ENCODE measurements at places on chromosomes 6 and 20.

DNA sequence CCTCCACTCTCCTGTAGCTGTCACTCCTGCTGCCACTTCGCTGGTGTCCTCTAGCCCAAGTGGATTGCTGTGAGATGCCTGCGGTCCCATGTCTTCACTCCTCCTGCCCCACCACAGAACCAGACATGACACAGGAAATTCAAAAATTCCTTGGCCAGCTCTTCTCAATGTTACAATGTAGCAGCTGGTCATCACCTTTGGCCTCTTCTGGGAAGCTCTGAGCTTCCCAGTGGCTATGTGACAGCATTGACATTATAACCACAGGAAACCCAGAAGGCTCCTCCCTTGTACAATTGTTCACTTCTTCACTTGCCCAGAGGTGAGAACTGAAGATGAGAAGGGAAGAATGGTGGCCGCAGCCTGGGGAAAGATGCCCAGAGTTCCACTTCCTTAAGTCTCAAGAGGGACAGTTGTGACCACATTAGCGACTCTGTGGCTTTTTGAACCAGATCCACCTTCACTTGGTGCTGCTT, 76.1 kb upstream of the NAA20 start:
- no peak for DNase-seq

GRCh38 chr6:33205191-33206026, 954 bp downstream of the HSD17B8 start:
- no peak for DNase-seq

DNA sequence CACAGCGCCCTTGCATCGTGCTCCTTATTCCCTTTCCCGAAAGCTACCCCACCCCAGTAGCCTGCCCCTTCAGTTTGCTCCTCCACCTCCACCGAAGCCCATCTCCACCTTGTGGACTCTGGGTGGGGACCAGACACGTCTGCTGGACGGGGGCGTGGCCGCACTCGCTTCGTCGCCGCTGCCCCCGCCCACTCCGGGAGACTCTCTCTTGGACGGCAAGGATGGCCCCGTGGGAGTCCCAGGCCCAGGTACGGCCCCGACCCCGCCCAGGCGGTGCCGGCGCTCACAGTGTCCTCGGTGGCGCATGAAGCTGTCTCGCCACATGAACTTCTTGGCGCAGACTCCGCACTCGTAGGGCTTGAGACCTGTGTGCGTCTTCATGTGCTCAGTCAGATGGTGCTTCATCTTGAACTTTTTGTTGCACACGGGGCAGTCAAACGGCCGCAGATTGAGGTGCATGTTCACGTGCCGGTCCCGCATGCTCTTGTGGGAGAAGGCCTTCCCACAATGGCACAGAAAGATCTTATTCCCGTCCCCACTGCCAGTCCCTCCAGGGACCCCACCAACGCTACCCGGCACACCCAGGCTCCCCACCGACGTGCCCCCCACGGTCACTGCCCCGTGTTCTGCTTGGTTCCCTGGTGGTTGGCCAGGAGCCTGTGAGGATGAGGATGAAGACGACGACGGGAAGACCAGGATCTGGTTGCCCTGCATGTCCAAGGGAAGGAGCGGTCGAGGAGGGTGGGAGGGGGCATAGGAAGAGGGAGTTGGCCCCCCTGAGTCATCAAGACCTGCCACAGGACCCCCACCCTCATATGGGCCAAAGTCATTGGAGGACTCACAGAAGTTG, 1.3 kb upstream of the TAPBP start:
- DNase-seq = no peak

DNA sequence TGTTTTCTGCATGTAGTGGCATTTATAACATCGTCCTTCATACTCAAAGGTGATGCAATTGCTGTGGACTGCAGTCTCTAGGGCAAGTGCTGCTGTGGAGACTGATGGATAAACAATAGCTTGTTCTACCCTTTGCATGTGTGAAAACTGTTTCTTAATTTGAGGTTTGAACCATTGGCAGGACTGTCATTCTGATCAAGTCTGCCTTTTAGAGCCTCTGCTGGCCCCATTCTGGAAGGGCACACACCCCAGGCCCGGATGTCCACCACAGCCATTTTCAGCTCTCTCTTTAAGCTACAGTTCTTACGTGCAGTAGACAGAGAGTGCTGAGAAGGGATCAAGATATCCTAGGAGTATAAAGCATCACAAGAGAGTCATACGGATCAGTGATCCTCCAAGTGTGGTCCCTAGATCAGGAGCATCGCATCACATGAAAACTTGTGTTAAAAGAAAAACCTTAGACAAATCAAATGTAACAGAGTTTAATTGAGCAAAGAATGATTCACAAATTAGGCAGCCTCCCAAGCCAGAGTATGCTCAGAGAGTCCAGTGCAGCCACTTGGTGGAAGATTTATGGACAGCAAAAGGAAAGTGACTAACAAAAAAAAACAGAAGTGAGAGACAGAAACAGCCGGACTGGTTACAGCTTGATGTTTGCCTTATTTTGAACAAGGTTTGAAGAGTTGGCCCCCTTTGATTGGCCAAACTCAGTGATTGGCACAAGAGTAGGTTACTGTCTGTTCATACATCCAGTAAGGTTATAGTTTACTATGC, 52.0 kb downstream of the FRK start:
- no peak for DNase-seq

DNA sequence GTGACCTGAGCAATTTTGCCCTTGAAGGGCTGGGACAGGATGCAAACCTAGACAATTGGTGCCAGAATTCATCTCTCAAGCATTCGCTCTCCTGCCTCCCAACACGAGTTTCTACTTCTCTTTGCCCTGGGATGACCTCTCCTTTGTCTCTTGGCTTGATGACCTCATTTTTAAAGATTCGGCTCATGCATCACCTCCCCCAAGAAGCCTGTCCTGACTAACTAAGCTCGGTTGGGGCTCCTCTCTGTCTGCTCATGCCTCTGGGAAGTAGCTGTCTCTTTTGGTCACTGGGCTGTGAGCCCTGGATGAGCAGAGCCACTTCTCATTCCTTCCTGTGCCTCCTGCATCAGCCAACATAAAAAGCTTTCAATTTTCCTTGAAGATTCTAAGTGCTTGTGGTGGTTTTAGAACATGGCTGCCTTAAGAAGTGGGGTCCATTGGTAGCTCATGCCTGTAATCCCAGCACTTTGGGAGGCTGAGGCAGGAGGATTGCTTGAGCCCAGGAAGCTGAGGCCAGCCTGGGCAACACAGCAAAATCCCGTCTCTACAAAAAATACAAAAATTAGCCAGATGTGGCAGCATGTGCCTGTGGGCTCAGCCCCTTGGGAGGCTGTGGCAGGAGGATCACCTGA, 11.1 kb upstream of the TCF15 start:
- DNase-seq = no peak

DNA sequence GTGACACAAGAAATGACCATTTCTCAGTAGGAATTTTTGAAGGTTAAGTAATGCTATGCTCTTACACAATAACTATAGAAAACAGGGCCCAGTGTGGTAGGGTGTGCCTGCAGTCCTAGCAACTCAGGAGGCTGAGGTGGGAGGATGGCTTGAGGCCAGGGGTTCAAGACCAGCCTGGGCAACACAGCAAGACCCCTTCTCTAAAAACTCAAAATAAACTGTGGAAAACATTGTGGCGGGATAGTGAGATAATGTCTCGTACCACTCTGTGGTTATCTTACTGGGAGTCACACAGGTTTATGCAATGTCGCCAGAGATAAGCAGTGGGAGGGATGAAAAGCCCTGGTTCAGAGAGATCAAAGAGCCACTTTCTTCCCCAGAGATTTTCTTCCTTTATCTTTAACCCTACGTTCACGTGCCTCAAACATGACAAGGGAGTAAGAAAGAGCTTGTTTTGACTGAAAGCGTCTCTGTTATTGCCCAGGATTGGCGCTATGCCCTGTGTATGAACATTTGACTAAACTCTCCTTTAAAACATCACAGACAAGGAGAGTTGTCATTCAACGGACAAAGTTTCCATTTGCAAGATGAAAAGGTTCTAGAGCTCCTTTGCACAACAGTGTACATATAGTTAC, 13.9 kb downstream of the GCM1 start:
- DNase-seq = no peak

DNA sequence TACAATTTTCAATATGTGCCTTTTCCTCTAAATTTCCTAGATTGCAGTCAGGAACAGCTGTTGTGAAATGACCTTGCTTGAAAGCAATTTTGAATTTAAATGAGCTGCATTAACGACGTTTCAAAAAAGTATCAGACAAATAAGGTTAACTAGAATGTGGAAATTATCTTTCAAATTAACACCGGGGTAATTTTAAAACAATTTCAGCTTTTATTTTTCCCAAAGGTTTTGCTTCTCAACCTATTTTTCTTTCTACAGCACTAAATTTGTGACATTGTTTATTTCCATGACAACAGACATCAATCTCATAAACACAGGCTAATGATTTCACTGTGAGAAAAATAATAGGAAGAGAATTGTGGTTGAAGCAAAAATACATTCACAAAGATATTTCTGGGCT, 38.5 kb downstream of the COL12A1 start:
- no peak for DNase-seq

DNA sequence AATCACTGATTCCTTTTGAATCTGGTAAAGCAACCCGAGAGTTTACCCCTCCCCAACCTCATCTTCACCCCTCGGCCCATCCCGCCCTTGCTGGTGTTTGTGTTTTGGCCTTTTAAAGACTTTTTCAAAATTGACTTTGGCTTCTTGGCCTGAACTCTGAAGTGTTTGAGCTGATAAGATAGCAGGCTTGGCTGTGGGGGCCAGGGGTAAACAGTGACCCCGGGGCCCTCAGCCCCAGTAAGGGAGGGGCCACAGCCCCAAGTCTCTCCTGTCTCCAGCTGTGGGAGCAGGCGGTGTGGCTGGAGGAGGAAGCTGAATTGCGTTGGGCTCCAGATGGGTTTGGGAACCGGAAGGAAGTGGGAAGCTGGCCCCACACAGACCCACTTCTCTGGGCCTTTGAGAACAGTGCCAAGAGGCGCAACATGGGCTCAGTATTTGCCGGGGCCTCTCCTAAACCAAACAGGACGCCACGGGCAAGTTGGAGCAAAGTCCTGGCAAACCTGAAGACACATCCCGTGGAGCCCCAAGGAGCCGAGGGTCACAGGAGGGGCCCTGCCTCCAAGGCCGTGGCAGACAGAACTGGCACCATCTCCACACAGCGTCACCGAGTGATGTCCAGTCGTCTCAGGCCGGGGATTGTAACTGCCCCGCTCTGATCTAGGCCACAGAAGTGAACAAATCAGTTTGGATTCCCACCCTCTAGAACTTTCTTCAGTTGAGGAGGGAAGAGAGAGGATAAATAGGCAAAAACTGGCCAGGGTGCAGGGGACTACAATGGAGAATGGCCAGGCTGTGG, 54.3 kb upstream of the PTPN1 start:
- no peak for DNase-seq

DNA sequence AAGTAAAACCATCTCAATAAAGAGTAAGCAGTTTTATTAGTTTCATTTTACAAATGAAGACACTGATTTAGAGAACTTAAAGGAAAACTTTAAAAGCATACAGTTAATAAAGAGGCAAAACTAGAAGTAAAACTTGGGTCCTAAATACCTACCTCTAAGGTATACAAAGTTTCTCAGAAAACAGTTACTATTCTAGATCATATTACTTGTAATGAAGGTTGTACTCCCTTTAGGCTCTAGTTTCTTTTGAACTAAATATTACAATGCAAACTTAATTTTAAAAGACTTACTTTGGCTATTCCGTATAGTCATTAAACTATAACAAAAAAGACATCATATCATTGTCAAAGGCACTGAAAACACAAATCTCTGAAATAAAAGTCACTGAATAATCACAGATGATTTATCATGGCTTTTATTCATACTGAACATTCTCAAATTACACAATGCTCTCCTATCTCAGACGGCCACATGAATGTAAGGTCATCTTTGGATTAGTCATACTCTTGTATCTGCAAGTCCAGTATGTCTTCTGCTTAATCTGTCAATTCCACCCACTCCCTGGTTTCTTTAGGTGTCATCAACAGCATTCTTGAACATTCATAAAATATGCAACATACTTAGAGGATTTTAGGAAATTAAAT, 361.6 kb upstream of the RUNX2 start:
- DNase-seq = no peak

GRCh38 chr20:1320902-1321653, 7.9 kb downstream of the SDCBP2 start:
- DNase-seq = no peak

DNA sequence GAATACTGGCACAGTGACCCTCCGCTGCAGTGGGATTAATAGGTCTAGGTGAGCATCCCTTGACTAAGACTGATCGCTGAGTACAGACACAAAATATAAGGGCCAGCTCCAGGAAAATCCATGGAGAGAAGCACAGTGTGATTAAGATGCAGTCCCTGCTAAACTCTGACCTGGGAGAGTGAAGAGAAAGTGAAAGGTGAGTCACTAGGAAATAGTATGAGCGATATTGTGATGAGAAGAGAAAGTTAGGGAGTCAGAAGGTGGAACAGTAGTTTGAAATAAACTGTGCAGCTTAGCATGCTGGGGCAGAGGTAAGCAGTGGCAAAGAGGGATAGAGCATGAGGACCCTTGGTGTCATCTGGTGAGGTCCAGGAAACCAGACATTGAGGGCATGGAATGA, 278.6 kb upstream of the MAP3K7 start:
- no peak for DNase-seq

GRCh38 chr20:46635514-46636136, 15.6 kb downstream of the SLC13A3 start:
- no peak for DNase-seq

- DNase-seq = no peak
Observed at GRCh38 chr6:166815629-166816028, 140.7 kb downstream of the RNASET2 start.

DNA sequence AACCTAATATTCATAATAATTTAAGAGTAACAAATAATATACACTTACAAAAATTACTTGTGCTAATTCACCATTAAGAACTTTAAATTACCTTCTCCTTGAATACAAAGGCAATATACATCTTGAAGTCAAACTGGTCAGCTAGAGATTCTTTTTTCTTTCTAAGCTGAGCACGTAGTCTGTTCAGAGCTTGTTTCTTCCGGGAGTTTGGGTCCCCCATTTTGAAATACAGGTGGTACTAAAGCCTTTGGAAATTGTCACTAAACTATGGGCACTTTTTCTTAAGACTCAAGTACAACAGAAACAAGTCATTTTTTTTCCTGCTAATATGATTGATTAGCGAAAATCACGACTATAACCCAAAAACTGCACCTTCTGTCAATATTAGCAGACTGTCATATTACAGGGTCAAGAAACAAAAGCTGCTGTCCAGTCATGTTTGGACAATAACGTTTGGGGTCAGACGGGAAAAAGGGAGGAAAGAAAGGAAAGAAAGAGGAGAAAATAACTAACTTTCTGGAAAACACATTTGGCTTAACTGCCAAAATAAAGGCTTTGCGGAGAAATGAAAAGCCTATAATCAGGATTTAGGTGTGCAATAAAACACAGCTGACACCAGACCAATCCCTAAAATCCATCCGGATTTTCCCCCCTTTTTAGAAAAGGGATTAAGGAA, 367 bp downstream of the C6orf62 start:
- DNase-seq = no peak

GRCh38 chr20:53677447-53678314, 84.0 kb upstream of the ZNF217 start:
- no peak for DNase-seq

GRCh38 chr6:43723737-43724295, 36.2 kb upstream of the MRPS18A start:
- DNase-seq = no peak

All from mesothelial cell of epicardium (in vitro differentiated cells).